ENCODE measurements at places on chromosomes 16 and 17.

DNA sequence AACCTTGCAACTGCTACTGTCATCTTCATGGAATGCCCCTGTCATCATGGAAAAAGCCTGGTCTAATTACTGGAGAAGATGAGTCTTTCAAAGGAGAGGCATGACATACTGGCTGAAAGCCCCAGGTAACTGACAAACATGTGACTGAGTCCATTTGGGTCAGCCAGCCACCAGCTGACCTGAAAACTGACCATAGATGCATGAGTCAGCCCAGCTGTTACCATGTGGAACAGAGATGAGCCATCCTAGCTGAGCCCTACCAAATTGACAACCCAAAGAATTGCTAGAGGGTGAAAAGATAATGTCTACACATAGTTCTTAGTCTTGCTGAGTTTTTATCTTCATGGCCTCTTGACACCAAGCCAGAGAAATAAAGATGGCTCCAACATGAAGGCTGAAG lies 311.8 kb downstream of the UTP18 start:
- DNase-seq: no peak

GRCh38 chr17:30913955-30914354 lies 7.8 kb upstream of the ADAP2 start:
- no peak for DNase-seq

- DNase-seq: no peak
Measured at GRCh38 chr17:4715063-4715744, 4.8 kb downstream of the ARRB2 start.

DNA sequence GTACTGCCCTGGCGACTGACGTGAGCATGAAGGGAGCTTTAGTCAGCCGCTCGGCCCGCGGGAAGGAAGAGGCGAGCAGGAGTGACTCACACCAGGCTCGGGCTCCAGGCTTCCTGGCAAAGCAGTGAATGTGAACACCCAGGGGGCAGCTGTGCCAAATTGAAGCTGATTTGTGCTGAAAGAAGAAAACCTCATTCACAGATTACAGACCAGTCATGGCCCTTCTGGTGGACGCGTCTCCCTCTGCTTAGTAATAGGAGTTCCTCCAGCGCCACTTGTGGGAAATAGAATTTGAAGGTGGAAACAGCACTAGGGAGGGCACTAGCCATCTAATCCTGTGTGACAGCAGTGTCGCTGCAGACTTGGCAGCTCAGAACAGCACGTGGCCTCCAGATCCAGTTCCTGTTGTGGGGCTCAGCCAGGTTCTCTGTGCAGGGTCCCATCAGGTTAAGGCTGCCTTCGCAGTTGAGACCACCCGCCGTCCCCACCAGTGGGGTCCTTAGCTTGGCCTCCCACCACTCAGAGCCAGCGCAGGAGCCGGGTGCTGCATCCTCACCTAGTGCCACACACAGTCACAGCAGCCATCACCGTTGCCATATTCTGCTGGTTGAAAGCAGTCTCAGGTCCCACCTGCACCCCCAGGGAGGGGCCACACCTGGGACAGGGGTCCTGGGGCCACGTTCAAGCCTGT lies 164.5 kb upstream of the CHMP6 start:
- DNase-seq: no peak

DNA sequence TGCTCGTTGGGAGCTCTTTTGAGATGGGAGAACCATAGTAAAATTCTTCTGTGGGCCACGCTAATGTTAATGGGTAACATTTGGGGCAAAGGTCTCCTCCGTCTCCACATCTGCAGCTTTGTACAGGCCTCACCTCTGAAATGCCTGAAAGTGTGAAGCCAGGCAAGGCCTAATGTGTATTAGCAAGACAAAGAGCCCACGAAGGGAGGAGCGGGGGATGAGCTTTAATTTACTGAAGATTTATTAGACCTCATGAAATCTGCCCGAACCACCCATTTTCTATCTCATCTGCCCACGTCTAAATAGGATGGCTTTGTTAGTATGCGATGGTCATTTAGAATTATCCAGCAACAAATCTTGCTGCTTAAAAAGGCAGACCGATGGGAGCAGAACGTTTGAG lies 408.9 kb downstream of the PMP22 start:
- DNase-seq: no peak

- DNase-seq: no peak
Measured at GRCh38 chr16:57260294-57260929, 15.4 kb downstream of the ARL2BP start.

DNA sequence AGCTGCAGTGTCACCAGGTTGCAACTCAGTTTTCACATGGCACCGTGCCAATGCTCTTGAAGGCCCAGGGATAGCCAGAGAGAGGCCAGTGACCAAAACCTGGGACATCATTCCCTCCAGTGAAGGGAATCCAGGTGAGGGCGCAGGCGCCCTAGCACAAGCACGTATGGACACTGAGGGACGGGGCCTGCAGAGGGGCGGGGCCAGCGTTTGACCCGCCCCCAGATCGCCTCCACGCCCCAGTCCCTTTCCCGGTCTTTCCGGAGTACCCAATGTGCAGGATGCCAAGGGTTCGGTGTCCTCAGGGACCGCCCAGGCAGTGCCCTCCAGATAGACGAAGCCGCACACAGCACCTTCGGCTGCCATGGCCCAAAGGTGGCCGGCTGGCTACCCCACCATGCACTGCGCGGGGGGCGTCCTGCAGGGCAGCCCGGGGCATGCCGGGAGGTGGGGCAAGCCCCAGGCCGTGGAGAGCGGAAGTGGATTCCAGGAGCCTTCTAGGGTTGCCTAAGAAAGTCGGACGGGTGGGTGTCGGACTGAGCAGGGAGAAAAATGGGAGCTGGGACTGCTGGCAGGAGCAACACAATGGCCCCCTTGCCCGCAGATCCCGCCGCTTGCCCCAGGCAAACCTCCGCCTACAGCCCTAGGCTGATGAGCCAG lies 4.6 kb downstream of the SLC12A4 start:
- DNase-seq: no peak

- DNase-seq: peak; percentile 73
Measured at GRCh38 chr16:1923299-1924034, 5.3 kb upstream of the HS3ST6 start.

GRCh38 chr17:43907425-43907981 lies at the start of gene MPP2:
MPP2 (minus strand) TSS chr17:43907536; CDS start chr17:43904460, 3,076 bp downstream.
- peak; percentile 57 for DNase-seq

DNA sequence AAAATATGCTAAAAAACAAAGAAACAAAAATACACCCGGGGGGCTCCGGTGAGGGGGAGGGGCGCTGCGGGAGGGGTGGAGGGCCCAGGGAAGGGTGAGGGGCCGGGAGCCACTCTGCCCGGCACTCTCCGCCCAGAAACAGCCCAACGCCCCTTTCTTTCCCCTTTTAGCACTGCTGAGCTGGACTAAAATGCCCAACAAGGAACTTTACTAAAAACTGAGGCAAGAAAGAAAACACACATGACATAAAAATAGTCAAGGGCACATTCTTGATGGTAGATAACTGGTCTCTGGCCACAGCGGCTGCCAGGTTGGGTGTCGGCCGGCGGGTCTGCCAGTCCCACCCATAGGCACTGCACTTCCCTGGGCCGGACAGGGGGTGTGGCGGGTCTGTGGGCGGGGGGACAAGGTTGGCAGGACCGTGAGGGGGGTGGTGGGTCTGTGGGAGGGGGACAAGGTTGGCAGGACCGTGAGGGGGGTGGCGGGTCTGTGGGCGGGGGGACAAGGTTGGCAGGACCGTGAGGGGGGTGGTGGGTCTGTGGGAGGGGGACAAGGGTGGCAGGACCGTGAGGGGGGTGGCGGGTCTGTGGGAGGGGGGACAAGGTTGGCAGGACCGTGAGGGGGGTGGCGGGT lies 20.9 kb downstream of the METRNL start:
- DNase-seq: no peak

GRCh38 chr17:42403150-42403549 lies 14.9 kb upstream of the STAT3 start:
- DNase-seq: no peak

DNA sequence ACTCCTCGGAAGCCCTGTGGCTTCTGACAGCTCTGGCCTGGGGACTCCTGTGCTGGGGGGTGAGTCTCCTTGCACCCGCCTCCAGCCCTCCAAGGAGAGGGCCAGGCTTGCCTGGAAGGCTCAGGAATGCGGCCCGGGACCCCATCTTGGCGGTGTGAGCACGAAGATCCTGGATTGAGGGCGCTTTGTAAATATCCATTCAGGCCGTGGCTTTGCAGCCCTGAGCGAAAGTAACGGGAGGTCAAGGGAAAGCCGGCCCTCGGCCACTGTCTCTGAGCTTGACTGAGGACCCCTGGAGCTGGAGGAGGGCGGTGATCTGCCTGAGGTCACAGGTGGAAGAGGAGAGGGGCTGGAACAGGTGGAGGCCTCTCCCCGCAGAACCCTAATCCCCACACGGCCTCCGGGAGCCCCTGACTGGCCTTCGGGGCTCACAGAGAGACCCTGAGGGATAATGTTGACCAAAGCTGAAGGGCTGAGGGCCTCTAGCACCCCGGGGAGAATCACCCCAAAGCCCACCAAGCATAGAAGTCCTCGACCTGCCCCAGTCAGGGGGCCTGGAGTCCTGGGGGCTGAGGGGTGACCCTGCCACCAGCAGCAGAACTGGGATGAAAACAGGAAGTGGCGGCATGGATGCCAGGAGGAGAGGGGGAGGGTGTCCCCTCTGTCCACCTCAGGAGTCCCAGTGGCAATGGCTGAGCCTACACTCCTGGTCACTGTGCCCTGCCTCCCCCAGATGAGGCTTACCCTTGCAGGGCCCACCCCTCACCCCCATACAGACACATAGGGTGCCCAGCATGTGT lies 8.3 kb upstream of the RASD1 start:
- DNase-seq: no peak

DNA sequence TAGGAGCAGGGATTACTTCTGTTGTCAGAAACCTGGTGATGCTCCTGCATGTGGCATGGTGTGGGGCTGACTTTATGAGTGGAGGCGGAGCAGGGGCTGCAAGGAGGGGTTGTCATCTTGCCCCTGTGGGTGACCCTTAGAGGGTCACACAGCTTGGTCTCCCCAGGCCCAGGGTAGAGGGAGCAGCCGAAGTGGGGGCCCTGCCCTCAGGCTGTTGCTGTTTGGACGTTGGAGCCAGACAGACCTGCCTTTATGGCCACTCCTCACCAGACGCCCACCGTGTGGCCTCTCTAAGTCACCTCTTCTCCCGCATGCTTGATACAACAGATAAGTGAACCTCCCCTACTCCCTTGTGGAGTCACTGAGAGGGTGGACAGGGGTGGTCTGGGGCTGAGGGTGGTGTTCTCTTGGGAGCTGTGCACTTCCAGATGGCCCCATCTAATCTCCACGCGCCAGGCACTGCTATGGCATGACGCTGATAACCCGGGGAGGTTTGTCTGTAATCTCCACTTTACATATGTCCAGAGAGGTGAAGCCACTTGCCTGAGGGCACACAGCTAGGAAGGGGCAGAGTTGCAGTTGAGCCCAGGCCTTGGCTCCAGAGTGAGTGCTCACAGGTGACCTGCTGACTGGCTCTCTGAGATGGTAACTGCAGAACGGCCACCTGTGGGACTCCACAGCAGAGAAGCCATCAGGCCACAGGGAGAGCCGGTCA lies 10.0 kb downstream of the MAP2K3 start:
- DNase-seq: no peak

GRCh38 chr16:22278441-22279230 lies 18.6 kb upstream of the POLR3E start:
- DNase-seq: no peak

- DNase-seq: no peak
Measured at GRCh38 chr16:89114159-89114981, 20.7 kb downstream of the ACSF3 start.

DNA sequence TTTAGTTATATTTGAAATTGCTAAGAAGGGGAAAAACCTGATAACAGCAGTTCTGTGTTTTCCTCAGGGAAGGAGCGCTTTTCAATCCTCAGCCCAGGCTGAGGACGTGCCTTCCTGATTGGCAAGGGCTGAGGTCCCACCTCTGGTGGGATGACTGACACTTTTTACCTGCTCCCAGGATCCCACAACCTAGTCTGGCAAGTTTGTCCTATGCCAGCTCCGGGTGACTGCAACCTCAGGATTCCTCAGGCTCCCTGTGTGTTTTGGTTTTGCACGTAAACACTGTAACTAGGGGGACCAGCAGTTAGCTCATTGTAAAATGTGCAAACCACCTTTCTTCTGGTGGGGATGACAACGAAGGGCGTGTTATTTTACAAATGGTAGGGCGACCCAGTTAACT lies 7.5 kb downstream of the MARCHF10 start:
- peak; percentile 8 for DNase-seq

GRCh38 chr17:76147211-76148014 lies 6.4 kb upstream of the FOXJ1 start:
- DNase-seq: no peak

DNA sequence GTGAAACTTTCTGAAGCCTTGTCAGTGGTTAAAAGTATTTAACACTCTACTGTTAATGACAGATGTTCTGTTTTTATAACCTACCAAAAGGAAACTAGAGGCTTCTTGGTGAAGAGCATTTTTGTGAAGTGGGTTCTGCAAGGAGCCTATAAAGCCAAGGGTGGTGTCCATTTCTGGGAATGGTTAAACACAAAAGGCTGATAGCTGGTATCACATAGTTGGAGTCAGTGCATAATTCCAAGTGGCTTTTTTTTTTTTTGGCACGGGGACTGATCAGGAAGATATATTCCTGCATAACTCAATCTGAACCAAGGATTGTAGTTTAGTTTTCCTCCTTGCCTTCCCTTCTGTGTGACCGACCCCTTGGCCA lies 27.6 kb upstream of the KPNB1 start:
- no peak for DNase-seq

DNA sequence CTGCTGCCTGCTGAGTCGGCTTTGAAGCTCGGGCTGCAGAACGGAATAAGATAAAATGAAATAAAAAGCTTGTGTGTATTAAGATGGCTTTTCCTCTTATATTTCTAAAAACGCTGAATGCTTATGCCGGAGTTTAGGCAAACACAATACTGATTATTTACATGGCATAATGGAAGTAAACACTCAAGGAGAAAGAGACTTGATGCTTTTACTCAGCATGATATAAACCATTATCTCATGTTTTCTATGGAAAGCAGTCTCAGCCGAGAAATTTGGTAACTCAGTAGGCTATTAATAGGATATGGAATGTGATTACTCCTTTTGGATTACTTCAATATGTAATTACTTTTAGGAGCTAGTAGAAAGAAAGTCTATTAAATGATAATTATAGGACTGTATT lies 153.3 kb downstream of the CDH11 start:
- DNase-seq: no peak

GRCh38 chr17:72385475-72385874 lies 264.7 kb downstream of the SOX9 start:
- no peak for DNase-seq

Measured in COR-L47 (cell line).